A549 (cell line): ENCODE measurements at places on chromosomes 3 and 15. TPM values are rescaled to one million over a fixed set of nuclear protein-coding genes. Genes with fewer than 3 reads are reported as not detected.

- DNase-seq = no peak
Observed at GRCh38 chr15:76360416-76360815, 23.8 kb downstream of the ISL2 start.

- DNase-seq = no peak
Observed at GRCh38 chr15:70063261-70063925, 34.3 kb downstream of the TLE3 start.

DNA sequence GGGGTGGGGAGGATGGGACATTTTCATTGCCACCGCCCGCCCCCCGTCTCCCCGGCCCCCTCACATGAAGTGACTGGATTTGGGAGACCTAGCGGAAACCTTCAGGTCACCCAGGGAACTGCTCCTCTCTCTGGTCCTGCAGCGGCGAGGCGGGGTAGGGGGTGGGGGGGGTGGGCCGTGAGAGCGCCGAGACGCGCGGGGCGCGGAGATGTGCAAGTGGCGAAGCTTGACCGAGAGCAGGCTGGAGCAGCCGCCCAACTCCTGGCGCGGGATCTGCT lies 712 bp upstream of the MME start:
- no peak for DNase-seq

Gene POPDC2
- 0.17 to 0.74 TPM (median 0.54 TPM) in 3 replicates for polyA plus RNA-seq

DNA sequence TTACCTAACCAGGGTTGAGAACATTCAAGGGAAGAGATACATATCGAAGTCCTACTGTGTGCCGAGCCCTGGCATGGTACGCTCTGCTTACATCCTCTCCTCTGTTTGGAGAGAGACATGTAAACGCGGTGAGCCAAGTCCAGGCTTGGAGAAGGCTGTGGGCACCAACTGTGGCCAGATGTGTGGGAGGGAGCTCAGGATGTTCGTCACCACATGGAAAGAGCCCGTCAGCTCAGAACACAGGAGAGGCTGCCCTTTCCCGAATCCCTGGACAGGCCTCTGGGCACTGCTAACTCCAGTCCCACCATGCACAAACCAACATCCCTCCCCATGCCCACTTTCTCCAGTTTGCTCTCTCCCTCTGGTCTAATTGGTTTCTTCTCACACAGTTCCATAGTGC lies 43.0 kb downstream of the MESD start:
- DNase-seq = no peak

Gene SLC9C1
- not detected in 3 replicates for polyA plus RNA-seq

DNA sequence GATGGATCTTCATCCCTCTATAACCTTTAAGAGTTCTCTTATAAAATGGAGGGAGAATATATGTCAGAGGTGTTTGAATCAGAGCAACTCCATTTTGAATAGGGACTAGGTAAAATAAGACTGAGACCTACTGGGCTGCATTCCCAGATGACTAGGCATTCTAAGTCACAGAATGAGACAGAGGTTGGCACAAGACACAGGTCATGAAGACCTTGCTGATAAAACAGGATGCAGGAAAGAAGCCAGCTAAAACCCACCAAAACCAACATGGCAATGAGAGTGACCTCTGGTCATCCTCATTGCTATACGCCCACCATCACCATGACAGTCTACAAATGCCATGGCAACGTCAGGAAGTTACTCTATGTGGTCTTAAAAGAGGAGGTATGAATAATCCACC lies 211.0 kb downstream of the GBE1 start:
- no peak for DNase-seq

Gene GABRB3
- polyA plus RNA-seq = 75.6 to 81.9 TPM (median 78.3 TPM) in 3 replicates

Gene CCR9
- not detected in 3 replicates for polyA plus RNA-seq

DNA sequence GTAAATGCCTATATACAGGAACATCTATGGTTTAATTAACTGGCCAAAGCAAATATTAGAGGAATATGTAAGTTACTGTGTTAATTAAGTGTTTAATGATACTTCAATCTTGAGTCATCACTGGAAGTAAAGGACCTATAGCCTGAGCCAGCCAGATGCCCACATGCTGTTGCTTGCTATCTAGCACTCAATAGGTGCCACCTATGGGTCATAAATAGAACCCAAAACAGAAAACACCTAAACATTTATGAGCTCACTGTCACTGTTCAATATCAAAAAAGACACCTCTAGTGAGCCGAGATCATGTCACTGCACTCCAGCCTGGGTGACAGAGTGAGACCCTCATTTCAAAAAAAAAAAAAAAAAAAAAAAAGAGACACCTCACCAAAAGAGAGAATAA lies 48.4 kb upstream of the IP6K2 start:
- DNase-seq = peak; percentile 18

Gene GRIP2
- 1.2 to 1.6 TPM (median 1.5 TPM) in 3 replicates for polyA plus RNA-seq

DNA sequence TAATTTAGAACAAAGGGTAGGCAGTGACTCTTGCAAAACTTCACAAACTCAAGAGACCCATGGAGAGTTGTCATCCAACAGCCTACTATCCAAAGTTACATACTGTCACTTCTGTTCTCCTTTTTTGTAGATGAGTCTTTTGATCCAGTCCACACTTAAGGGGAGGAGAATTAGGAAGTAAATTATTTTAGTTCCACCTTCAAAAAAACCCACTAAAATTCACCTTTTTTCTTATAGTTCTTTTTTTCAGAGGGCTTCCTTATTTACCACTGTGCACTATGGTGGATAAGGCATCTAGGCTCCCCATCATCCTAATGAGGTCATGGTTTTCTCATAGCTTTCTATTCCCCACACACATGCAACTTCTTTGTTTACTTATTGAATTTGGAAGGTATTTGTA lies 8.6 kb upstream of the TCAIM start:
- DNase-seq = no peak

GRCh38 chr3:150129166-150129565 lies 158.5 kb upstream of the PFN2 start:
- DNase-seq = no peak

DNA sequence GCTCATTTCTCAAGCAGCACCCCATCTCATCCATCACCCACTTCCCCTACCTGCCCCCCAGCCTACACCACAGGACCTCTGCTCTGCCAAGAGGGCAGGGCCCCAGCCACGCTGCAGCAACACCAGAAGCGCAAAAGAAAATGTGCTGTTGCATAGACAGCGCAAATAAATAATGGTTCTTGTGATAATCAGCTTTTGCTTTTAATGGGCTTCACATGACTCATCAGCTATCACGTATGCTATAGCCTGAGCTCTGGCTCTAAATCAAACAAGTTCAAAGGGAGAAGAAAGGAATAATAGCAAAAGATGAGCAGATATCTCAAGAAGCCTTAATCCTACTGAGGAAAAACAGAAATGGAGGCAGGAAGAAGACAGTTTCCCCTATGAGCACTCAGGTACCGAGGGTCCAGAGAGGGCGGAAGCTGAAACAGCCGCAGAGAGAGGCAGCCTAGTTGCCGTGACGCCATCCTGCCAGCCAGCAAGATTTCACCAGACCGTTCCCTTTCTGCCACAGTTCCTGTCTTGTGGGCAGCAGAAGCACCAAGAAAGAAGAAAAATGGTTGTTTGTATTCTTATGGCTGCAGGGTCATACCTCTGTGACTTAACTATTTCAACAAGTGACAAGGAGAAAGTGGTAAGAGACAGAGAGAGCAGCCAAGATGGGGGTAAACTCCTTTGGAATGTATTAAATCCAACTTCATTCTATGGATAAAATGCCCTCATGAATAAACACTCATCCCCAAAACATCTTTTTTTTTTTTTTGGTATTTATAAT lies 22.0 kb downstream of the RAB27A start:
- no peak for DNase-seq

GRCh38 chr3:146543461-146544001 lies 876 bp downstream of the PLSCR1 start:
- peak; percentile 7 for DNase-seq

Gene ANKRD34C
- polyA plus RNA-seq = not detected in 3 replicates

DNA sequence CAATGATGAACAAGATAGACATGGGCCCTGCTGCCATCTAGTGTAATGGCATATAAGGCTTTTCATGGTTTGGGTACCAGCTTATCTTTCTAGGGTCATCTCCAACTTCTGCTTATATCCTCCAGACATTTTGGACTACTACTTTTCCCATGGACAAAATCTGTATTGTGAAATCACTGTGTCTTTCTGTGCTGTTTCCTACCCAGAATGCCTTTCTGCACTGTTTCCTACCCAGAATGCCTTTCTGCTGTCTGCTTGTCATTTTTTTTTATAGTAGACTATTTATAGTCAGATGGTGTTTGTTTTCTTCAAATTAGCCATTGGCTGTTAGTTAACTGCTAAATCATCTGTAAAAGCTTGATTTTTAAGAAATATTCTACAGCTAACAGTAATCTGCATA lies 20.1 kb downstream of the VPS8 start:
- DNase-seq = no peak
